ENCODE measurements at places on chromosomes 1 and 21.

- H3K27ac ChIP-seq, result no peak overlapping the region
- H3K4me1 ChIP-seq, result no peaks in the 10 kb centered on the region
- no peak for DNase-seq
- no peaks in the 10 kb centered on the region for H3K27me3 ChIP-seq
Measured at GRCh38 chr1:199197695-199198094, 558.9 kb downstream of the PTPRC start.

DNA sequence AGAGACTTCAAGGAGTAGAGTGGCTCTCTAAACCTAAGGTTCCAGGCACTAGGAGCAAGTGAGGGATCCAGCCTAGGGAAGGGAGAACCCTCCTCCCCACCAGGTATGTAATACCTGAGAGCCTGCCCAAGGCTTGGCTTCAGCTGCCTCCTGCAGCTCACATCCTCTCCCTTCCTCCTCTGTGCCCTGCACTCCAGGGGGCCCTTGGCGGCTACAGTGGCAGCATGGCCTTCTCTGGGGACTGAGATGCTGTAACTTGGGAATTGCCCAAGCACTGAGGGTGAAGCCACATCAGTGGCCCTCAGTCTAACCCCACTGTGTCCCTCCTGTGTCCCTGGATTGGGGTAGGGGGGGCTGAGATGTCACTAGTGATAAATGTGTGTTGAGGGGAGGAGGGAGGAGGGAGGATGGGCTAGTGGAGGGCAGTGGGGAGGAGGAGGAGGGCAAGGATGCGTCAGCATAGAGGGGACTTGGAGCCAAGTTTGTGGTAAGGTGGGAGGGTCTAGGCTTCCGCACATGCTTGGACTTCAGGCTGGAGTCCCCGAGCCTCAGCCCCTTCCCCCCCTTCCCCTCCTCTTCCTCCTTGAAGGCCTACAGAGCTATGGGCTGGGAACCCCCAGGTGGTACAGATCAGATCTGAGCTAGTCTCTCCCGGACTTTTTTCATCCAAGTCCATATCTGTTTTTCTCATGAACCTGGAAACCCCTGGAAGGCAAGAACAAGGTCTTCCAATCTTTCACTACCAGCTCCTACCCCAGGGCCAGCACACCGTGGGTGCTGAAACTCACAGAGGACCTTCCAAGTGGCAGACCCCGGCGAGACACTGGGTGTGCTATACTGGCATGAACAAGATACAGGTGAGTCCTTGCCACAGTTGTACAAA, 17.5 kb downstream of the COL9A2 start:
- no peaks in the 10 kb centered on the region for H3K36me3 ChIP-seq
- no peaks in the 10 kb centered on the region for H3K4me1 ChIP-seq
- H3K27ac ChIP-seq, result no peak overlapping the region
- H3K4me3 ChIP-seq, result no peak overlapping the region

DNA sequence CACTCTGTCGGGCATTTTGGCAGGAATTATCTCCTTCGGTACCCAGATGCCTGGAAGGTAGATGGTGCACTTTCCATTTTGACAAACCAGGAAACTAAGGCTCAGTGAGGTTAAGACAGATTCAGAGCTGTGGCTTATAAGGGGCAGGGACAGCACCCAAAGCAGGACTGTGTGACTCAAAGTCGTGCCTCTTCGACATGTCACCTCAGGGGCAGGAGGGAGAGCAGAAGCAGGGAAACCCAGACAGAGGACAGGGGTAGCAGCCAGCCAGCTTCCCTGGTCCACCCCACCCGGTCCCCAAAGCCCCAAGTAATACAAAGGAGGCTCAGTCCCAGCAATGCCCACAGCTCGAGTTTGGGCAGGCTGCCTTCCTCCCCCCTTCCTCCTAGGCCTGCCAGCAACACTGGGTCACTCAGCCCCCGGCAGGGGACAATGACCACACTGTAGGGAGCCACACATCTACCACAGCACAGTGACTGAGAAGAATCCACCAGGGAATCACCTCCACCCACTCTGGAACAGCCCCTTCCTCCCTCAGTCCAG, 2.5 kb downstream of the RHOC start:
- DNase-seq, result no peak
- H3K4me1 ChIP-seq, result peaks cover 48% of the 10 kb centered on the region
- no peaks in the 10 kb centered on the region for H3K36me3 ChIP-seq
- peak overlapping the region; percentile 69 for H3K4me3 ChIP-seq
- peak overlapping the region; percentile 98 for H3K27ac ChIP-seq
- H3K27me3 ChIP-seq, result no peaks in the 10 kb centered on the region

DNA sequence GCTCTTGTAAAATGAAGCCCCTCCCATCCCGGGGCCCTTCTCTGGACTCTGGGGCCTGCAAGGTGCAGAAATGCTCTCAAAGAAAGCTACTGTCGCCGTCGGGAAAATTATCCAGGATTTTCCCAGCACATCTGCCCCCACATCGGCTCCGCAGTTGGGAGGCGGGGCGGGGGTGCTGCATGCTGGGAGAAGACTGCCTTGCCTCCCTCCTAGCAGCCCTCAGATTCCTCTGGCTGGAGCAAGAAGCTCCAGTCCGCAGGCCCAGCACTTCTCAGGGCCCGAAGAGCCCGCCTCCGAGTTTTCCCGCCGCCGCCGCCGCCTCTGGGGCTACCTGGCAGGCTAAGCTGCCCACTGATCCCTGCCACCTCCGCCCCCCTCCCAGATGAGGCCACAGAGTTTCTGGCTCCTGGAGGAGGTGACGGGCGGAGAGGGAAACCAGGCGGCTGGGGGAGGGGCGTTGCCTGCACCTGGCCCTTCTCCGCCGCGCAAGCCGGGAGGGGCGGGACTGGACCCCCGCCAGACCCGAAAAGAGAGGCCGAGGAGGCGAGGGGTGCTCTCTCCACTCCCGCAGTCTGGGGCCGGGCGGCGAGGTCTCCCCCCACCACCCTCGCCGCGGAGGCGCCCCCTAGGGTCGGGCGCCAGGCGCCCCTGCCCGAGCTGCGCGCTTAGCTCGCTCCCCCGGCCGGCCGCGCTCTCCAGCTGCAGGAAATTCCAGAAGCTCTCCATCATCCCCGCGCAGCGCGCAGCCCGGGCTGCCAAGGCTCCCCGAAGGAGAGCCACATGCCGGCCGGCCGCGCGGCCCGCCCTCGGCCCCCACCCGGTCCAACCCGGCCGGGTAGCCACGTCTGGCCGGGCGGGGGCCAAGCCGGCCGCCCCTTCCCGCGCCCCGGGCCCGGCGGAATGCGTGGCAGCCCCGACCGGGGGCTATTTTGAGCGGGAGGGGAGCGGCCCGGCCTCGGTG, 28.8 kb downstream of the AHDC1 start:
- H3K27me3 ChIP-seq, result no peaks in the 10 kb centered on the region
- H3K27ac ChIP-seq, result peak overlapping the region; percentile 87
- no peak for DNase-seq
- no peaks in the 10 kb centered on the region for H3K36me3 ChIP-seq
- H3K4me3 ChIP-seq, result peak overlapping the region; percentile 49
- H3K4me1 ChIP-seq, result peaks cover 64% of the 10 kb centered on the region

DNA sequence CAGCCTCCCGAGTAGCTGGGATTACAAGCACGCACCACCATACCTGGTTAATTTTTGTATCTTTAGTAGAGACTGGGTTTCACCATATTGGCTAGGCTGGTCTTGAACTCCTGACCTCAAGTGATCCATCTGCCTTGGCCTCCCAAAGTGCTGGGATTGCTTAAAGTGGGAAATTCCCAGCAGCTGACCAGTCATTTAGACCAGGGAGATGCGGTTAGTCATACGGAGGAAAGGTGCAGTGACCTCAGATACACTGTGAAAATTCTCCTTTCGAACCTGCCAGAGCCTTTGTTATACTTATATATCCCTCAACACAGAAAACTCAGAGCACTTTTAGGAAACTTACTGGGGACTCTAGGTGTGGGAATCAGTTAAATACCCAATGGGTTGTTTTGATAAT, 39.6 kb downstream of the MAP10 start:
- peak overlapping the region; percentile 4 for H3K27ac ChIP-seq
- no peak for DNase-seq
- no peaks in the 10 kb centered on the region for H3K4me1 ChIP-seq
- no peaks in the 10 kb centered on the region for H3K36me3 ChIP-seq
- H3K4me3 ChIP-seq, result no peak overlapping the region

DNA sequence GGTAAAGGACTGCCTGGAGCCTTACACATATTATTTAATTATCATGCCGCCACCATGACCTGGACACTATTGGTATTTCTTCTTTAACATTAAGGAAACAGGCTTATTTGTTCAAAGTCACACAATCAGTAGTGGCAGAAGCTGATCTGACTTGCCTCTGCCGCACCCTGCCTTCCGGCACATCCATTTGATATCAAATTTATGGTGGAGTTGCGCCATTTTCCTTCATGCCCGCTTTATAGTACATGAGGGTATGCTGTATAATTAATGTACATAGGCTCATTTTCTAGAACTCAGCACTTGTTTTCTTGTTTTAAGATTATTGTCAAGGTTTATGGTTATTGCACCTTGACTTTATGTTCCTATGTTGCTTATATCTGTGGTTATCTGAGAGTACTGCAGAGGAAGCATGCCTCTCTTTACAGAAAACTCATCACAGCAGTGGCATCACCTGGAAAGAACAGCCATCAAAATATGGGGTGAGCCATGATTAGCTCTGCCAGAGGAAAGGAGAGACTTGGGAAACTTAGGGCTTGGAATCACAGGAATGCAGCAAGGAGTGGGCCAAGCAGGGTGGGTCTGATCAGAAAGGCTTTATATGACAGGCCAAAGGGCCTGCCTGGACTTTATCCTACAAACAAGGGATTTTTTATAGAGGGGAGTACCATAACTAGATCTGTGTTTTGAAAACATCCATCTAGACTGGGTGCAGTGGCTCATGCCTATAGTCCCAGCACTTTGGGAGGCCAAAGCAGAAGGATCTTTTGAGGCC, 72.2 kb upstream of the GJB5 start:
- H3K36me3 ChIP-seq, result no peaks in the 10 kb centered on the region
- DNase-seq, result no peak
- no peak overlapping the region for H3K4me3 ChIP-seq
- H3K27ac ChIP-seq, result no peak overlapping the region
- no peaks in the 10 kb centered on the region for H3K27me3 ChIP-seq

GRCh38 chr1:145720556-145720877, 1.2 kb downstream of the CD160 start:
- no peak overlapping the region for H3K27ac ChIP-seq
- H3K36me3 ChIP-seq, result no peaks in the 10 kb centered on the region
- H3K4me3 ChIP-seq, result no peak overlapping the region
- H3K4me1 ChIP-seq, result no peaks in the 10 kb centered on the region
- H3K27me3 ChIP-seq, result peaks cover 6% of the 10 kb centered on the region
- no peak for DNase-seq

DNA sequence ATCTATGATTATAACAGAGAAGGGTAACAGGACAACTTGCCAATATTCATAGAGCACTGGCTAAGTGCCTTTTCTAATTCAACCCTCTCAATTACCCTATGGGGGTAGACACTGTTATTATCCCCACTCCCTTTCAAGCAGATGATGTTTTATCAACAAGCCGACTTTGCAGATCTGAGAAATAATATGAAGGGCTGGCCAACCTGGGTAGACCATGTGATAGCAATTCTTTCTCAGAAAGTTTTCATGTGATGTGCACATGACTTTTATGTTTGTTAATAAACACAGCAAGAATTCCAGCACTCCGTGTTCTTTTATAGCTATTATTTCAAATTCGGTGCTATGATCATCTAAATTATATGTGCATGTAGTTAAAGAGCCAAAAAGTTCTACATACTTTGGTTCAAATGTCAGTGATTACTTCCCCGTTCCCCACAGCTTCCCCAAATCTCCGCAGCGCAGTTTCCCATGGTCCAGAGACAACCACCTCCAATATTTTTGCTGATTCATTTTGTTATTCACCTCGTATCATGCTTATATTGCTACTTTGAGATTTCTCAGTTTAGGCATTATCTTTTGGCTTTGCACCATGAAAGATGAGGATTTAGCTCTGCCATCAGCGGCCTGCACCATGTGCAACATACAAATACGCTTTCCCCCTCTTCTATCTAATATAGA, 96.7 kb upstream of the GADD45A start:
- peak; percentile 54 for DNase-seq
- no peaks in the 10 kb centered on the region for H3K27me3 ChIP-seq
- H3K4me1 ChIP-seq, result peaks cover 48% of the 10 kb centered on the region
- no peak overlapping the region for H3K4me3 ChIP-seq
- H3K36me3 ChIP-seq, result no peaks in the 10 kb centered on the region

GRCh38 chr1:236536540-236536939, 12.8 kb downstream of the LGALS8 start:
- H3K36me3 ChIP-seq, result peaks cover 73% of the 10 kb centered on the region
- H3K27ac ChIP-seq, result no peak overlapping the region
- no peak for DNase-seq
- no peaks in the 10 kb centered on the region for H3K27me3 ChIP-seq

- H3K27ac ChIP-seq, result no peak overlapping the region
- no peak overlapping the region for H3K4me3 ChIP-seq
- H3K4me1 ChIP-seq, result no peaks in the 10 kb centered on the region
- no peak for DNase-seq
- H3K36me3 ChIP-seq, result no peaks in the 10 kb centered on the region
- H3K27me3 ChIP-seq, result no peaks in the 10 kb centered on the region
Measured at GRCh38 chr21:33566514-33566913, 22.0 kb downstream of the DONSON start.

- peaks cover 18% of the 10 kb centered on the region for H3K4me1 ChIP-seq
- H3K27me3 ChIP-seq, result no peaks in the 10 kb centered on the region
- no peak overlapping the region for H3K27ac ChIP-seq
- peak; percentile 47 for DNase-seq
Measured at GRCh38 chr1:157154940-157155514, 16.8 kb upstream of the ETV3 start.

GRCh38 chr1:24475700-24476099, 26.9 kb upstream of the RCAN3 start:
- H3K27me3 ChIP-seq, result no peaks in the 10 kb centered on the region
- H3K27ac ChIP-seq, result no peak overlapping the region
- no peak overlapping the region for H3K4me3 ChIP-seq
- no peak for DNase-seq
- H3K36me3 ChIP-seq, result no peaks in the 10 kb centered on the region
- H3K4me1 ChIP-seq, result no peaks in the 10 kb centered on the region

GRCh38 chr1:218517459-218517858, 172.3 kb downstream of the TGFB2 start:
- H3K4me1 ChIP-seq, result no peaks in the 10 kb centered on the region
- DNase-seq, result no peak
- no peak overlapping the region for H3K27ac ChIP-seq

DNA sequence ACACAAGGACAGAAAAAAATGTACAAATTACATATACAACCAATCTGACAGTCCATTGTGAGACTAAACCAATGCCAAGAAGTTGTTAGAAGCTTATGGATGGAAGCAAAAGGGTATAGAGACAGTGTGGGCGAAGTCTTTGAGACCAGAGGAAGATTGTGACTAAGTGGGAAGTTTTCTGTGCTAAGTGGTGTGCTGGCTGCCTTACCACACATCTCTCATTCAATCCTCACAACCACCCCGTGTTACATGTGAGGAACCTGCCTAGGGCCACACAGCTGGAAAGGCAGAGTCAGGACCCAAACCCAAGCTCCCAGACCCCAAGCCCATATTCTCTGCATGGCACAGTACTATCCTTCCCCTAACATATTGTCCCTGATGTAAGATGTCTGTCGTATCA, 53.5 kb upstream of the DUSP10 start:
- H3K4me1 ChIP-seq, result no peaks in the 10 kb centered on the region
- DNase-seq, result no peak
- no peak overlapping the region for H3K27ac ChIP-seq
- H3K4me3 ChIP-seq, result no peak overlapping the region
- no peaks in the 10 kb centered on the region for H3K27me3 ChIP-seq

- no peak overlapping the region for H3K4me3 ChIP-seq
- no peaks in the 10 kb centered on the region for H3K4me1 ChIP-seq
- H3K27me3 ChIP-seq, result no peaks in the 10 kb centered on the region
- H3K36me3 ChIP-seq, result no peaks in the 10 kb centered on the region
- DNase-seq, result no peak
Measured at GRCh38 chr1:79819140-79819539, 812.6 kb upstream of the ADGRL4 start.

Data from tibial nerve (tissue), 4 donors.